ELF-1 (cell line): ENCODE measurements at places on chromosomes 13 and 19.
A peak's percentile ranks its signal among the peaks of the same experiment; 100 is the strongest.

GRCh38 chr19:46022061-46022430 is 807 bp downstream of the PGLYRP1 start:
- no peak for DNase-seq

DNA sequence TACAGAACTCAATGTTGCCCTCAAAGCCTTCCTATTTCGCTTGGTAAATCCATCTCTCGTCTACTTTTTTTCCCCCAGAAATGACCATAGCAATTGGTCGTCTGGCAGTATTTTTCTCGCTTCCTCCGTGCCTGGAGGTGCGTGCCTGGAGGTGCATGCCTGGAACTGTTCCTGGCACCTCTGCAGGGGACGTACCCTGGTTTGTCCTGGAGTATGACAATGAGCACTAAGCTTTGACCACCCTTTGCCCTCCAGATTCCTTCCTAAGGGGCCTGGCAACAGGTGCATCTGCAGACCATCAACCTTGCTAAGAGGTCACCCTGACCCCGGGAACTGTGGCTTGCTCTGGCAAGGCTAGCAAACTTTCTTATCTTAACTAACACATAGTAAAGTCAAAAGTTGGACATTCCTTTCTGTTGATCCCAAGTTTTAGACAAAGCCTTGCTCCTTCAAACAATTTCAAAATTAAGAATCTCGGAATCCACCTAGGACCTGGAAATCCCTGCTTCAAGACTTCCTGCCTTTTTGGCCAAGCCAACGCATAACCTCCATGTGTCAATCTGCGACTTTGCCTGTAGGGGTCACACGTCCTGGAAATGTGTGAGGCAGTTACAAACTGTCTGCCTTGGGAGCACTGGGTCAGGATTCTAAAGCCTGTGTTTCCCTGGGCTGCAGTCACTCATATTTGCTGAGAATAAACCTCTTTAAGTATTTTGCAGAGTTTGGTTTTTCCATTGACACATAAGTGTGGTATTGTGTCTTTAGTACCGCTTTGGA is 28.8 kb upstream of the TUBGCP3 start:
- peak; percentile 53 for DNase-seq

DNA sequence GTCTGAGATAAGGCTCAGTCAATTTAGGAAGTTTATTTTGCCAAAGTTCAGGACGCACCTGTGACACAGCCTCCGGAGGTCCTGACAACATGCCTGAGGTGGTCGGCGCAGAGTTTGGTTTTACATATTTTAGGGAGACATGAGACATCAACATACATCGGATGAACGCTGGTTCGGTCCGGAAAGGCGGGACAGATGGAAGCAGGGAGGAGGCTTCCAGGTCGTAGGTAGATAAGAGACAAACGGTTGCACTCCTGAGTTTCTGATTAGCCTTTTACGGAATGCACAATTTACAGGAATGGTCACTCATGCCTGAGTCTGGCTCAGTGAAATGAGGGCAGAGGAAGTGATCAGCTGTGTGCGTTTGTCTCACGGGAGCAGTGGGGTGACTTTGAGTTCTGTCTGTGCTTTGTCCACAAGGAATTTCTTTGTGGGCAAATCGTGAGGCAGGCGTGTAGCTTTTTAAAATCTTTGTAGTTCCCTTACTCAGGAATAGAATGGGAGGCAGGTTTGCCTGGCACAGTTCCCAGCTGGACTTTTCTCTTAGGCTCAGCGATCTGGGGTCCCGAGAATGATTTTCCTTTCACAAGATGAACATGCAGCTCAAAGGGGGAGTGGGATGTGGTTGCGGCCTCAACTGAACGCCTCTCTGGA is 36.2 kb downstream of the C13orf46 start:
- DNase-seq: no peak

- no peak for DNase-seq
Measured at GRCh38 chr13:44493213-44493812, 82.8 kb downstream of the TSC22D1 start.

DNA sequence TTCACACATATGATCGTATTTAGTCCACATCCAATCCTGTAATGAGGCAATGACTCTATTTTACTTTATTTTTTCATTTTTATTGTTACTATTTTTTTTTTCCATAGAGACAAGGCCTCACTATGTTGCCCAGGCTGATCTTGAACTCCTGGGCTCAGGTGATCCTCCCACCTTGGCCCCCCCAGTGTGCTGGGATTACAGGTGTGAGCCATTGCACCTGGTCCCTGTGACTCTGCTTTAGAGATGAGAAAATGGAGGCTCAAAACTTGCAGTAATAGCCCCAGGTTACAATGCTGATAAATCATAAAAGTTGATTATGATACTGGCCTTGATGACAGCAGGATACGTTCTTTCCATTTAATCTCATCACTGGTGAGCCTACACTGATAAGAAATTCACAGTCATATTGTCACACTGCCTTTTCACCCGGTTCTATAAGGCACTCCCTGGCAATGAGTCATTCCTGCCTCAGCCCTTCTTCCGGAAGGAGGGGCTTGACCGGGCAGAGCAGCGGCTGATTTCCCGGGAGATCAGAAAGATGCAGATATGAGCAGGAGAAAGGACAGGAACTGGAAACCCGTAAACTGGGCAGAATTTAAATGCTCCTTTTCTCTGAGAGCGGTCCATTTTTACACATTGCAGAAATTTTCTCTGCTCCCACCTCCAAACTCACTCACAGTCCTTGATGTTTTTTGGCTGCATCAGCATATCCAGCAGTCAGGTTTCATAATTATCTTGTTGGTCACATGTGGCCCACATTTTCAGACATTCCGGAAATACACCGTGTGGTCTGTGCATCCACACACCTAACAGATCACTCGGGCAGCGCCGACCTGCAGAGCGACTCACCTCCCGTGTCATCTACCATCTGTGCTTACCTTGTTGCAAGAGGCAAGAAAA is 616.4 kb downstream of the EFNB2 start:
- peak; percentile 49 for DNase-seq
